ENCODE measurements at places on chromosomes 13 and 19.

DNA sequence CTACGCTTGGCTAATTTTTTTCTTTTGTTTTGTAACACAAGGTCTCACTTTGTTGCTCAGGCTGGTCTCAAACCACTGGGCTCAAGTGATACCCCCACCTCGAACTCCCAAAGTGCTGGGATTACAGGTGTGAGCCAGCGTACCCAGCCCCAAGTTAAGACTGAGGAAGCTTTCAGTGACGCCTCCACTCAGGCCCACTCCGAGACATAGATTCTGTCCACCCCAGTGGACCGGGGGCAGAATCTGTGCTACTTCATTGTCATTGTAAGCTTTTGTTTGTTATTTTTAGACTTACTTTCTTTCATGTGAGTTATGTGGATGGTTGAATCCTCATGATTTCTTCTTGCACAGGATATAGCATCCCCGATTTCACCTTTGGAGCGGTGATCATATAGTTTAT is 156.9 kb upstream of the TSHZ3 start:
- no peak for DNase-seq

- DNase-seq: no peak
These were observed 7.6 kb downstream of the PHLDB3 start for GRCh38 chr19:43496960-43497359.

DNA sequence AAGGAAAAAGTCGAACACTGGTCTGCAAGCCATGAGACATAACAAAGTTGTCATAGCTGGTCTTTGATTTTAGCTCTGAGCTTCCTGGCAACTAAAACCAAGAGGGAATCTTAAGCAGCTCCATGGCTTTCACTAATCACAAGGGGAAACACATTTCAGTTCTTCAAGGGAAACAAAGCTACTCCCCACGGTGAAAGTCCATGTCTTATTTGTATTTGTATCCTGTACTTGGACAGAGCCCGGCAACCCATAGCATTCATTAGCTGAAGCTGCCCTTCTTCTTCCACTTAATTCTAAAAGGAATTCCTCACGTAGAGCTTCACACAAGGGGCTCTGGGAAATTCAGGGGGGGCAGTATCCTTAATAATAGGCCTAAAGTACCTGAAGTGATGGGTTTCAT is 128.9 kb downstream of the RGCC start:
- DNase-seq: no peak

DNA sequence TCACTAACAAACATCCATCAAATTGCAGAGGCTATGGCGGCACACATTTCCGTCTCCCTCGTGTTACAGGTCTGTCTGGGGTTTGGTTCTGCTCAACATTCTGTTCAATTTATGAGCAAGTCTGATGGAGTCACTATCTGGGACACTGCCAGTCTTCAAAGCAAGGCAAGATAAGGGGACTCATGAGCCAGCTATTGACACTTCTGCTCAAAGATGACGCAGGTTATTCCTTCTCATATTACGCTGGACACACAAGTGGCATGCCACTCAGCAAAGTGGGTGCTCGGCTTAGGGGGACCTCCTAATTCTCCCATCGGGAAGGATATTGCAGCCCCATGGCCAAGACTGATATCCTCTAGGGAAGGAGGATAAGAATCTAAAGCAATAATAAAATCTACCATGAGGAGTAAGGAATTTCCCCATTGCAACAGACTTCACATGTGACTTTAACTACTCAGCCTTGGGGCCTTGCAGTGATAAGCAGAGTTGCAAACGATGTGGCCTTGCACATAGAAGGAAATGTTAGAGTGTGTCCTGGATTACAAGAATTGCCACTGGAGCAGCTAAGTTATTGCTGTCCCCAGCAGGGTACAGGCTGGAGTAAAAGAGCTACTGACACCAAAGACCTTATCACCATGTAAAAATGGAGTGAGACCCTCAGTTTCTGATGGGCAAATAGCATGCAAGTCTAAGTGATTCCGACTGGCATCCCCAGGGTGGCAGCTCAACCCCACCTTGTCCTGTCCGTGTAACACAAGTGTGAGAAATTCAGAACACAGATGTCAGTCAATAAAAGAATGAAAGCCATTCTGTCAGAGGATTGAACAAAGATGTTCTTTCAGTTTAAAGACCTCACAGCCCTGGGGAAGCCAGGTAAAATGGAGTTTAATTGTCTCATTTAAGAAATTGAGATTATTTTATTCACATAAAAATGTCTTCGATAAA is 306.1 kb downstream of the IRS2 start:
- DNase-seq: no peak

- DNase-seq: peak; percentile 94
These were observed 1.8 kb upstream of the APOE start for GRCh38 chr19:44903602-44904425.

GRCh38 chr13:32594157-32594738 is 8.0 kb downstream of the PDS5B start:
- DNase-seq: no peak

DNA sequence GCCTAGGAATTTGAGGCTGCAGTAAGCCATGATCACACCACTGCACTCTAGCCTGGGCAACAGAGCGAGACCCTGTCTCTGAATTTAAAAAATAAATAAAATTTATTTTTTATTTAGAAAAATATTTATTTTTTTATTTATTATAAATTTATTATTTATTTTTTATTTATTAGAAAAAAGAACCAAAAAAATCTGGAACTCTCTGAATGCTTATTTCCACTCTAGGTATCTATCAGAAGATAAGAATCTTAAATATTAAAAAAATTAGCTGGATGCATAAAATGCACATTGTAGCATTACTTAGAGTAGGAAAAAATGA is 82.8 kb downstream of the CDADC1 start:
- DNase-seq: no peak

GRCh38 chr13:100890645-100891044 is 216.1 kb upstream of the TMTC4 start:
- DNase-seq: no peak

DNA sequence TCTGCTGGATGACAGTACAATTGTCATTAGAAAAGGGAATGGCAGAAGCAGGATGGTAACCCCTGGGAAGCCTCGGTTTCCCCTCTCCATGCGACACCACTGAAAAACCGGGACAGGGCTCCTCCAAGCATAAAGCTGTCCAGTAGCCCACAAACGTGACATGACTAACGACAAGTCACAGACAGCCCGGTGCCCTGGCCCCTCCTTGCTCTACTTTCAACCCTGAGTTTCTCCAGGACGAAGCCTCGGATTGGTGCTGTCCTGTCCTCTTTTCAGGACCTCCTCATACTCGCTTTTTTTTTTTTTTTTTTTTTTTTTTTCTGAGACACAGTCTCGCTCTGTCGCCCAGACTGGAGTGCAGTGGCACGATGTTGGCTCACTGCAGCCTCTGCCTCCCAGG is 16.3 kb downstream of the DPP9 start:
- no peak for DNase-seq

GRCh38 chr19:11452620-11453310 is 17.3 kb downstream of the PRKCSH start:
- DNase-seq: no peak

DNA sequence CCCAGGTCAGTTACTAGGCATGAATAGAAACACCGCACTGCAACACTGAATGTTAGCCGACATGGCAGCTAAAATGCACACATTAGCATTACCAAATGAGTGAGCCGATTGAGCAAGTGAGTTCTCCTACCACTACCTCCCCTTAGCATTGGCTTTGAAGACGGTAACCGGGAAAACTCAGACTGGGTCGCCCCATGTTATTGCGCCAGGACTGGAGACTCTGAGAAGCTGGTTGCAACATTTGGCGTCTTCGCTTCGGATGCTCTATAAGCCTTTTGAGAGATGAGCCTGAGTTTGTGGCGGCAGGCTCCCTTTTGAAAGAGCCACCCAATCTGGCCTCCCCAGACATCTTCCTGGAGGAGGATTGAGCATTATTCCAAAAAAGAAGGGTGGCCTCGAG is 68.5 kb upstream of the POMP start:
- DNase-seq: no peak

DNA sequence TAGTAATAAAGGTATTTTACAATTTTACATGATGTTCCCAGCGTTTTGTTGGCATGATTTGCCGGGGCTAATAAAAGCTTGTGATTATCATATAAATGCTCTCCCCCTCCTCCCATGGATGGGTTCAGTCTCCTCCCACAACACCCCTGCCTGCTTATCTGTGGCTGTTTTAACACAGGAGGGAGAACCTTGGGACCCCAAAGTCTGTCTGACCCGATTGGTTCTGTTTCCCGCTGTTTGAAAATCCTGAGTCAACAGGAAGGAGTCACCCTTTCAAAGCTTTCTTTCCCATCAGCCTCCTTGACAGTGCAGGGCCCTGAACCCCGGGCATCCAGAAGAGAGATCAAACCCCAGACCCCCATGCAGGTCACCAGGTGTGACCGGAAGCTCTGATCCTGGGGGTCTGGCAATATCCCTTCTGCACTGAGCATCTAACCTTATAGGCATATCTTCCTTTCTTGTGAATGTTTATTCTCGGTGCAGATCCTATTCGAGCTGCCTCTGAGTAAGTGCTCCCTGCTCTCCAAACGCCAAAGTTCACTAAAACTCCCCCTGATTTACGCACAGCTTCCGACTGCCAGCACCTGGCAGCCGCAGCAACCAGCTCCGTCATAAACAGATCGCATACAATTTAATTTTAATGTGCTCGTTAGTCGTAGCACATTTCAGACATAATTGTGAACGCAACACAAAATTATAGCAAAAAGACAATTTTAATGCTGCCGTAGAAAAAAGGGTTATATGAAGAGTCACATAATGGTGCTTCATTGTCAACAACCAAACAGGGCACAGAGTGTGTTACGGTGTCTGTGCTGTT is 74.8 kb downstream of the TSHZ3 start:
- DNase-seq: no peak

- no peak for DNase-seq
These were observed 77.7 kb downstream of the COL4A1 start for GRCh38 chr13:110228936-110229904.

DNA sequence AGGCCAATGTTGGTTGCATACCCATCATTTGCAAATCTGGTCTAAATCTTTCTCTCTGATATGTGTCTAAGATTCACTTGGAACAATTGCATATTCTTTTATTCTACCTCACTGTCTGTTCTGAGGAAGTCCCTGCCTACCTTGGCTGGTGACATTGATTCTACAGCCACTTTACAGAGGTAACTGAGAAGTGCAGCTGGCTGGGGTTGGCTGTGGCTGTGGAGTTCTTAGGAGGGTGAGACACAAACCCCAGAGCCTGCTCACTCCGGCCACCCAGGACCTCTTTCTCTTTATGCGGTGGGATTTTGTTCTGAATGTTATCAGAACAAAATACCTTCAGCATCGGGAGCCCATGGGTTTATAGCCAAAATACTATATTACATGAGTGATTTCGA is 54.5 kb upstream of the IRS2 start:
- no peak for DNase-seq

DNA sequence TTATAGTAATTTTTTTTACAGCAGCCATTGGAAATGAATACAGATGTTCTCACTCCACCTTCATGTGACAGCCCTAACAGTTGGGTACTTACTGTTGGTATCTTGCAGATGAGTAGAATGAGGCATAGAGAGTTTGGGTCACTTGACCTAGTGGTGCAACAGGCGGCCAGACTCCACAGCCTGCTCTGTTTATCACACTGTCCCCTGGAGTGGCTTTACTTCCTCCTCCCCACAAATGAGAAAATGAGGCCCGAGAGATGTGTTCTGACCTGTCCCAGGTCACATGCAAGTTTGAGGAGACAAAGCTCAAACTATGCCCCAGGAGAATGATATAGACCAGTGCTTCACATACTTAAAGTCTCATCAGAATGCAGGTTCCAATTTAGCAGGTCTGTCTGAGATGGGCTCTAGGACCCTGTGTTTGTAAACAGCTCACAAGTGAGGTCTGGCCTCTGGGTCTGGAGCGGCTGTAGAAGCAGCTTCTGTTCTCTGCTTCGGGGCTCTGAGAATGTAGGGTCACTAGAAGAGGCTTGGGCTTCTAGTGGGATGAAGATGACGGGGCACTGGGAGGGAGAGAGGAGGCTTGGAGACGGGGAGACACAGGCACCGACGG is 37.4 kb upstream of the RCBTB2 start:
- peak; percentile 50 for DNase-seq

GRCh38 chr19:2026770-2027169 is 11.3 kb upstream of the BTBD2 start:
- no peak for DNase-seq

DNA sequence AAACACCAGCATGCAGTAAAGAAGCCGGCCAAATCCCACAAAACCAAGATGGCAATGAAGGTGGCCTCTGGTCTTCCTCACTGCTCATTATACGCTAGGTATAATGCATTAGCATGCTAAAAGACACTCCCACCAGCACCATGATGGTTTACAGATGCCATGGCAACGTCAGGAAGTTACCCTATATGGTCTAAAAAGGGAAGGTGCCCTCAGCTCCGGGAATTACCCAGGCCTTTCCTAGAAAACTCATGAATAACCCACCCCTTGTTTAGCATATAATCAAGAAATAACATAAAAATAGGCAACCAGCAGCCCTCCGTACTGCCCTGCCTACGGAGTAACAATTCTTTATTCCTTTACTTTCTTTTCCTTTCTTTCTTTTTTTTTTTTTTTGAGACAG is 21.1 kb upstream of the PLEKHF1 start:
- no peak for DNase-seq

DNA sequence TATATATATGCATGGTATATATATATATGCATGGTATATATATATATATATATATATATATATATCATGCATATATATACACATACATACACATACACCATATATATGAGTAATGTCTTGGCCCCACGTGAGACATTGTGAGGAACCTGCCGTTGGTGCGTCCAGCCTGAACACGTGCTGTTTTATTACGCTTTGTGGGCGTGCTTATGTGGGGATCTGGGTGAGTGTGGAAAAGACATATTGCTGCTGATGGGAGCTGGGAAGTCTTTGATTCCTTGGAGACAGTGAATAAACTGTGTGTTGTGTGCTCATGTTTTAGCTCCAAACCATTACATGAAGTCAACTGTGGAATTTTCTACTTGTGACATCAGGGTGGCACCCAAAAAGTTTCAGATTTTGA is 28.9 kb downstream of the KCTD15 start:
- DNase-seq: no peak

DNA sequence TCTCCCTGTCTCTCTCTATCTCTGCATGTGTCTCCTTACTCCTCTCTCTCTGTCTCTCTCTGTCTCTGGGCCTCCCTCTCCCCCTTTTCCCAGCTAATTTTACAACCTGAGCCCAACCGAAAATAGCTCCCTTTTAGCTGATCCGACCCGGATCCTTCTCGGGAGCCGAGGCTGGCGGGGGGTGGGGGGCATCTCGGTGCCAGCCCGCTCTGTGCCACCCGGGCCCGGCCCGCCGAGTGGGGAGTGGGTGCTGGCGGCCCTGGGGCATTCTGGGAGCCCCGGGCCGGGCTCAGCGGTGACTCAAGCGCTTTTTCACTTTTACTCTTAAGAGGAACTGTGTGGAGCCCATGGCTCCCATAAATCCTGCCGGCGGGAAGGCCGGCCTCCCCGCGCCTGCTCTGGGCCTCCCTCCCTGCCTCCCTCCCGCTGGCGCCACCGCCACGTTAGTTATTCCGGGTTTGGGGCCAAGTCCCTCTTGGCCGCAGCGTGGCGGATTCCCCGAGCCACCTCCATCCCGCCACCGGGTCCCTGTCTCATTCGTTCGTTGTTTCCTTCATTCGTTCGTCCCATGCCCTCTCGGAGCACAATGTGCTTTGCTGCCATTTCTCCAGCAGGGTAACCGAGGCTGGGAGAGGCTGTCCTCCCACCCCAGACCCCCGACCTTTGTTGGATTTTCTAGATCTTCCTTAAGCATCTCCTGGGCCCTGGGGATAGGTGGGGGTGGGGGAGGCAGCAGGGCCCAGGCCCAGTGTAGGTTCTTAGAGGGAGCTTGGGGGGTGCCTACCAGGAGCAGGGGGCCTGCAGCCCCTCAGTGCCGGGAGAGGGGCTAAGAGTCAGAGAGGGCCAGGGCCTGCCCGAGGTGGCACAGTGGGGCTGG is 3.2 kb downstream of the NFIC start:
- DNase-seq: no peak

- DNase-seq: no peak
These were observed 114.8 kb downstream of the SUCLA2 start for GRCh38 chr13:47886314-47886713.
